Inflammatory macrophage treated with lipopolysaccharide for 4 hours (primary cell): ENCODE measurements at places on chromosomes 12 and 14.
A peak's percentile ranks its signal among the peaks of the same experiment; 100 is the strongest.

- DNase-seq = no peak
Measured at GRCh38 chr14:22650960-22651521, 6.9 kb upstream of the OR6J1 start.

GRCh38 chr14:37932008-37932407 is 275.7 kb upstream of the SSTR1 start:
- DNase-seq = no peak

DNA sequence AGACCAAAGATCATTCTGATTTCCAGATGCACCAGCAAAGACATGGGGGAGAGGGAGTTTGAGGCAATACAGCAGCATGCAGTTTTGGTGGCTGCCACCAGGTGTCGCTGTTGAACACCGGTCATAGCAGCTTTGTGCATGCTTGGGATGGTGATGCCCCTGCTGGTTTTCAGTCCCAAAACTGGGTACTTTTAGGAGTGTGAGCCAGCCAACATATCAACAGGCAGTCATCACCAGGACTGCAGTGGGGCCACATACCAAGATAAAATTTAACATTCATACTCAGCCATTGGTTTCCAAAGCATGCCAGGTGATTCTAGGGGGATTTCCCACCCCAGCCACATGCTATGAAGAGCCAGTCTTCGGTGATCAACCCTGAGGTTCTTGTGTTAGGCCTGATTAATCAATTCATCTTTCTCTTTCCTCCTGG is 64.2 kb downstream of the PHETA1 start:
- peak; percentile 25 for DNase-seq

GRCh38 chr14:29865299-29865698 is 62.3 kb downstream of the PRKD1 start:
- DNase-seq = no peak

DNA sequence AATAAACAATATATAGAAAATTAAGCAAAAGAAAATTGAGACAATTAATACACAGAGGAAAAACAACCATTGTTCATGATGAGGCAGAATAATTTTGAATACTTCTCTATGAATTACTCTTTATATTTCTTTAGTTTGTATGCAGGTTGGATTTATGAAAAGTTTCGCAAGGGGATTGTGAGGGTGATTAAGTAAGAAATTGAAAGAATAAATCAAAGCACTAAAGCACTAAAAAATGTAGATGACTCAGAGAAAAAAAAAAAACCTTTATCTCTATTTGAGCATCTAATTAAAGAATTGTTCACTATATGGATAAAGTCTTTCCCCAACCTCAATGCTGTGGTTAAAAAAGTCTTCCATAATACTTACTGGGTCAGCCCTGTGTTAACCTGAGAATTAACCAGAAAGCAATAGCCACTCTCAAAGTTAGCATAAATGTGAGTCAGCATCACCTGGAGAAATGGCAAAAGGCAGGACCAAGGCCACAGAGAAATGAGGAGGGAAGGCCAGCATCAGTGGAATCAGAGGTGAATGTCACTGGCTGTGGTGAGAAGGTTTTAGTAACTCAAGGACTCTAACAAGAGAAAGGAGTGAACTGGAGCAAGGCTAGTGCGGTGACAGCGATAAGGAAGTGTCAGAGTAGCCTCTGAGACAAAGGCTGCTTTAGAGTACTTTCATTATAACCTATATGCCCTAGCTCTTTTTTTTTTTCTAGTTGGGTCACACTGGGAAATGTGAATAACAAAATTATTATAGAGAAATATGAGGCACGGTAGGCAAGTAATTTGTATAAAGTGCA is 310.4 kb downstream of the KCNC2 start:
- DNase-seq = no peak

DNA sequence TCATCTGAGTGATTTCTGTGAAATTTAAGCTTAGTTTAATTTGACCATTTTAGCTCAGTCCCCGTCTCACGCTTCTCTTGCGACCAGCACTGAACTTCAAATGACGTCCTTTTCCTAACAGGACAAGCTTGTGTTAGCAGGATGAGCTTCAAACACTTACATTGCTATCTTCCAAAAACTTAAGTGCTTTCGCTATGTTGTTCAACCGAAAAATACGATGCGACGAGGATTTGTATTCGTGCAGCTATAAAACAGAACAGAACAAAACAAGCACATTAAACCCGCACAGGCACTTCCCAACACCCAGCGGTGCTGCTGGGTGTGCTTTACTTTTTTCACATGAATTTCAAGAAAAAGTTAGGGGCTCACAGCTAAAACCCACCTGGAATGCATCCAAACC is 64.2 kb upstream of the DICER1 start:
- DNase-seq = no peak

DNA sequence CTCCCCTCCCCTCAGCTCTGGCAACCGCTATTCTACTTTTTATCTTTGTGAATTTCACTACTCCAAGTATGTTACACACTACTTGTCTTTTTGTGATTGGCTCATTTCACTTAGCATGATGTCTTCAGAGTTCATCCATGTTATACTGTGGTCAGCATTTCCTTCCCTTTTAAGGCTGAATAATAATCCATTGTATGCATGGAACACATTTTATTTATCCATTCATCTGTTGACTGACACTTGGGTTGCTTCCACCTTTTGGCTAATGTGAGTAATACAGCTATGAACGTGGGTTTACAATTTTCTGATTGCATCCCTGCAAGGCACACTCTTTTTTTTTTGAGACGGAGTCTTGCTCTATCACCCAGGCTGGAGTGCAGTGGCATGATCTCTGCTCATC is 53.0 kb upstream of the FUT8 start:
- DNase-seq = peak; percentile 43
